ENCODE measurements at places on chromosomes 4 and X.

GRCh38 chr4:83605744-83606172 is 69.8 kb downstream of the GPAT3 start:
- no peak for DNase-seq

DNA sequence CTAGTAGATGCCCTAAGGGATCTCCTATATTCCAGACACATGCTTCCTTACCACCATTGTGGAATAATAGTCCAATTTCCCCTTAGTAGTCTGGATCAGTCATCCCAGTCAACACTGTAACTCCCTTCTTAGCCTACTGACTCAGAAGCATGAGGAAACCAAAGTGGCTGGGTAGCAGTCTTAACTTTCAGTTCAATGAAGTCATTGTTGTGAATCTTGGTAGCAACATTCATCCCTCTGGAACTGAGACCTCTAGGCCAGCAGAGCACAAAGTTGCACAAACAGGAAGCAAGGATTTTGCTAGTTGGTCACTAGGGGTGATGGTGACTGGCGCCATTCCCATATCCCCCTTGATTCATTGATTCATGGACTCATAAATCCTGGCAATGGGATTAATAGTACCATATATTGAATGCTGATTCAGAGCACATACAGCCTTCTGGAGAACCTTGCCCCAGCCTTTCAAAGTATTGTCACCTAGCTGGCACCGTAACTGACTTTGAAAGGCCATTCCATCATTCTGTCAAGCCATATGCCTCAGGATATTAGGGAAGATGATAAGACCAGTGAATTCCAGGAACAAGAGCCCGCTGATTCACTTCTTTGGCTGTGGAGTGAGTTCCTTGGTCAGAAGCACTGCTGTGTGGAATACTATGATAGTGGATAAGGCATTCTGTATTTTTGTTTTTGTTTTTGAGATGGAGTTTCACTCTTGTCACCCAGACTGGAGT is 19.7 kb upstream of the GPAT3 start:
- no peak for DNase-seq

DNA sequence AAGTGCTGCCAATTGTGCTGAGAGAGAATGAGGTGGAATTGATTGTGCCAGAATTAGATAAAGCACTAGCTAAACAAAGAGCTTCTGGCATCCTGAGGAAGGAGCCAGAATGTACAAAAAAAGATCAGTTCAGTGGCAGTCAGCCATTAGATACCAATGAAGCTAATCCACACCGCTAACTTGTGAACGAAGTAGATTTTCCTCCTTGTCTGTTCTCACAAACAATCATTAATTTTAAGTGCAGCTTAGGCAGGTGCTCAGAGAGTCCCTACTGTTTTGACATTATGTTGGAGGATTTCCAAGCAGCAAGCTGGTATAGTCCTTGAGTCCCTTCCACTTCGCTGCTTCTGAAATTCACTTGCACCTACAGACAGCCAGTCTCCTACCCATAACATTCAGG is 617.4 kb downstream of the CENPC start:
- no peak for DNase-seq

DNA sequence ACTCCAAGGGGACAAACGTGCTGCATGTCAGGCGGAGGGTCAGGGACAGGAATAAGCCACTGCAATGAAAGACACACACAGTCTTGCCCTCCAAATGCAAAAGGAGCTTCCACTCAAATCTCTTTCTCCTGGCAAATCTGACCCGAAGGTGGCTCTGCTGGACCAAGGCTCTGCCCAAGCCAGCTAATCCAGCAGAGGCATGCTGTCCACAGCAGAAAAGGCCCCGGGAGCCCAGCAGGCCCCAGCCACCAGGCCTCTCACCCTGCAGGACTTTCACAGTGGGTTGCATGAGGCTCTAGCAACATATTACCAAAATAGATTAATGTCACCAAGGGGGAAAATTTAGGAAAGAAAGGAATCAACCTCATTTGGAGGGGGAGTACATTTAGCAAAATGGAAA is 628.6 kb downstream of the BCOR start:
- DNase-seq = no peak

DNA sequence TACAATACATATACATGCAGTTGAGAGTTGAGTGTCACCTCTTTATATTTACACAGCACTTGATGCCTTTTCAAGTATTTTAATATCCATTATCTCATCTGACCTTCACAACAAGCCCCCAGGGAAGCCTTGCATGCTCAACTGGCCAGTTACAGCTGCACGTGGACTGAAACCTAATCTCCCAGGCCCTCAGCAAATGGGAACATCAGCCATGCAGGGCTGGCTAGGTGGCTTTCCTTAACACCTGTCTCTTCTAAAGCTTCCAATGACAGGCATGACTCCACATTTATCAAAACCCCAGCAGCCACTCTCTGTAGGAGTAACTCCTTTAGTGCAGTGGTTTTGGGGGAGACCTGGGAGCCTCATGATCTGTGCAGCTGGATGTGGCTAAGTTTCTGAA is 56.4 kb downstream of the PHKA2 start:
- no peak for DNase-seq

GRCh38 chrX:34810916-34811315 is 131.7 kb upstream of the FAM47B start:
- DNase-seq = no peak

- DNase-seq = no peak
These were observed 789.3 kb downstream of the IL1RAPL1 start for GRCh38 chrX:29376584-29376983.

DNA sequence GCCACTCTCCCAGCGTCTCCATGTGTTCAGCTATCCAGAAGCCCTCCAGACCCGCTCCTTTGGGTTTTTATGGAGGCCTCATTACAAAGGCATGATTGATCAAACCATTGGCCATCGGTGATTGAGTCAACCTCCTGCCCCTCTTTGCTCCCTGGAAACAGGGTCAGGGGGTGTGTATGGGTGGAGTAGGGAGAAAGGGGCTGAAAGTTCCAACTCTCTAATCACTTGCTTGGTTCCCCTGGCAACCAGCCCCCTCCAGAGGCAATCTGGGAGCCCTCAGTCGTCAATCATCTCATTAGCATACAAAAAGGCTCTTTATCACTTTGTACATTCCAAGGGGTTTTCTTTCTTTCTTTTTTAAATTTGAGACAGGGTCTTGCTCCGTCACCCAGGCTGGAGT is 2.3 kb downstream of the TRIM2 start:
- DNase-seq = no peak

GRCh38 chr4:7324651-7325121 is 110.0 kb downstream of the PSAPL1 start:
- no peak for DNase-seq

GRCh38 chr4:99736846-99737245 is 79.2 kb upstream of the C4orf54 start:
- DNase-seq = no peak

GRCh38 chr4:40186665-40187014 is 10.2 kb upstream of the RHOH start:
- DNase-seq = no peak

DNA sequence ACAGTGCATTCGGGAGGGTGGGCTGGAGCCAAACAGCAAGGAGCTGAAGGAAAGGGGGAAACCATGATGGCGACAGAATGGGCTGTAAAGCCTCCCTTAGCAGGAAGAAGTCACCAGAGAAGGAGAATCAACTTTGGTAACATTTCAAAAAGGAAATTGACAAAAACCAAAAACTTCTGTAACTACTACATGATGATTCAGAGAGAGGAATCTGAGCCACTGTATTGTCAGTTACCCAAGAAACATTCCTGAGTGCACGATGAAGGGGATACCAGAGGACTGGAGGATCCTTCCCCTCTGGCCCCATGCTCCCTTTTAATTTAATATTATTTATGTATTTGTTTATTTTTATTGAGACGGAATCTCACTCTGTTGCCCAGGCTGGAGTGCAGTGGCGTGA is 26.3 kb downstream of the PDHA1 start:
- no peak for DNase-seq

- DNase-seq = no peak
These were observed 70.9 kb upstream of the ARHGEF9 start for GRCh38 chrX:63855896-63856295.

DNA sequence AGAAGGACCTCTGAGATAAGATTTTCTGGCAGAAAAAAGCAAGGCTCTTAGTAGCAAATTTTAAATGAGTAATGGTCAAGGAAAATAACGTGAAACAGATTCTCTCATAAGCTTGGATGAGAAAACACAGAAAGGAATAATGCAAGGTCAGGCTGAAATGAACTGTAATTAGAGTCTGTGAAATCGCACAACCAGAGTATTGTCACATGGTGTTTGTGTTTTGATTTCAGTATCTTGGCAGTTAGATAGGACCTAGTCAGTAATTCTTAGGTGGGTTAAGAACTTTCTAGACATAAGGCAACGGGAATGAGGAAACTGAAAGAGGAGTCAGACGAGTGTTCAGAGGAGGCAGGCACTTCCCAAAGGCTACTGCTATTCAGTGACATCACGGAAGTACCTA is 34.6 kb downstream of the LIMCH1 start:
- DNase-seq = no peak

DNA sequence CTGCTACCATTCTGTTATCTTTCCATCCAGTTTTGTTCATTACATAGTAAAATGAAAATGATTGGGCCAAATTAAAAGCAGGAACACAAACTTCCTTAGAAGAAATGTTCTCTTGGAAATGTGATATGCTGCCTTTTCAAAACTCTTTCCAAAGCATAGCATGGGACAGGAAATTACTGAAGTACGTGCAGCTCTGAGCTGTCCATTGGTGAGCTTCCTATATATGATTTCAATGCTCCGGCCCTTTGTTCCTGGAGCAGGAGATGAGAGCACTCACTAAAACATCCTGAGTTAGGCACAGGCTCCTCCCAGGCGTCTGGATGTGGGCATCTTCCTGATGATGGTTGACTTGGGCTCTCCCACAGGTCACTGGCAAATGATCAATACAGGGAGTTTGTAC is 33.0 kb upstream of the ANXA3 start:
- DNase-seq = no peak

GRCh38 chrX:51568586-51568985 is 50.1 kb downstream of the CENPVL3 start:
- no peak for DNase-seq

DNA sequence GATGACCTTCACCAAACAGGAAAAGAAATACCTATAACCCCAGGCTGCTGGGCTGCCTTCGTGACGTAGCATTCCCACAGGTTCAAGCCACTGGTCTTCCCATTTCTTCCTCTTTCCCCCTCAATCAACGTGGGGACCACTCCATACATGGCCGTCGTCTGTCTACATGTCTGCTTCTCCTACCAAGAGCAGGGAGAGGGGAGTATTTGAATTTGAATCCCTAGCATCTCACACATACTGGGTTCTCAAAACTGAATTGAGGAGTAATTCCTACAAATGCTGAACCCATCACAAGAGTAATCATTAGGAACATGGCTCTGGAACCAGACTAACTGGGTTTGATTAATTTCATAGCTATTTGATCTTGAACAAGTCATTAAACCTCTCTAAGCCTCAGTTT is 17.3 kb downstream of the GPC3 start:
- DNase-seq = no peak

DNA sequence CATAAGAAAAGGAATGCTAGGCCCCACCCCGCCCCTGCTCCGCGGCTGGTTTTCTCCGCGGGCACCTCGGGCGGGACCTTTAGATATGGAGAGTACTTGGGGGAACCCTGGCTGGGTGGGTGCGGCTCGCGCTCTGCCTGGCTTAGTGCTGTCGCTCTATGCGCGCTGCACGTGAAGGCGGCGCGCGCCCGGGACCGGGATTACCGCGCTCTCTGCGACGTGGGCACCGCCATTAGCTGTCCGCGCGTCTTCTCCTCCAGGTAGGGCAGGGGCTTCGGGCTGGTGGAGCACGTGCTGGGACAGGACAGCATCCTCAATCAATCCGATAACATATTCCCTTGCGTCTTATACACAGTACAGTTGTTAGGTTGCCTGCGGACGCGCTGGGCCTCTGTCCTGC is 56.0 kb downstream of the MAGEB10 start:
- DNase-seq = no peak

GRCh38 chr4:141802333-141802732 is 165.9 kb downstream of the IL15 start:
- no peak for DNase-seq

GRCh38 chrX:153867671-153868070 is 18.3 kb downstream of the L1CAM start:
- no peak for DNase-seq

DNA sequence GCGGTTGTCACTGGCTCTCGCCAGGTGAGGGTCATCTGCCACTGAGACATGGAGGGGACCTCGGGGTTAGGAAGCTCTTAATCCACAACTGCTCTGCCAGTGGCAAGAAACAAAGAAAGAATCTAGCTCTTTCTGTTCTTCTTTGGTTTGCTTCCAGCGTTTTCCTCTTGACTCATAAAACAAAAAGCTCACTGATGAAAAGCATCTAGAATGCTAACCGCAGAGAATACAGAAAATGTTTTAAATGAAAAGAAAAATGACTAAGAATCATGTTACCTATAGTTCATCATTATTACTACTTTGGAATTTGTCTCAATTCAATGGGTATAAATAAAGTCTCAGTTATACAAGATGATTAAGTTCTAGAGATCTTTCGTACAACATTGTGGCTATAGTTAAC is 274.8 kb upstream of the TENM3 start:
- DNase-seq = no peak

- DNase-seq = no peak
These were observed 12.2 kb upstream of the PARM1 start for GRCh38 chr4:74920704-74921103.

- DNase-seq = no peak
These were observed 119.3 kb upstream of the CLNK start for GRCh38 chr4:10803713-10804343.

DNA sequence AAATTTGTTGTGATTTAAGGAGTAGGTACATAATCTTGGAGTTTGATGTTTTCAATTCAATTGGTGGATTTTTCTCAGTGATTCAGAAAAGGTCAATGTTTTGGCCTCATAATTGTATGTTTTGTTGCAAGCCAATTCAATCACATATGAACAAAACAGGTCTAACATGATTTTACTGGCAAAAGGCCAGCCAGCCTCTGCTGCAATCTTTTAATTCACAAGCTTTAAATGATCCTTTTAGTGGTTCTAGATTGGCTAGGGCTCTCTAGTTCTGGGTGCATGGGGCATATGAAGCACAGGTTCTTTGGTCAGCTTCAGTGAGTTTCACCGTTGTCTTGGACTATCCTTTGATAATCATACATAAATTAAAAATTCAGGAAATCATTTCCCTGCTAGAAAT is 19.2 kb upstream of the SLC6A14 start:
- no peak for DNase-seq

DNA sequence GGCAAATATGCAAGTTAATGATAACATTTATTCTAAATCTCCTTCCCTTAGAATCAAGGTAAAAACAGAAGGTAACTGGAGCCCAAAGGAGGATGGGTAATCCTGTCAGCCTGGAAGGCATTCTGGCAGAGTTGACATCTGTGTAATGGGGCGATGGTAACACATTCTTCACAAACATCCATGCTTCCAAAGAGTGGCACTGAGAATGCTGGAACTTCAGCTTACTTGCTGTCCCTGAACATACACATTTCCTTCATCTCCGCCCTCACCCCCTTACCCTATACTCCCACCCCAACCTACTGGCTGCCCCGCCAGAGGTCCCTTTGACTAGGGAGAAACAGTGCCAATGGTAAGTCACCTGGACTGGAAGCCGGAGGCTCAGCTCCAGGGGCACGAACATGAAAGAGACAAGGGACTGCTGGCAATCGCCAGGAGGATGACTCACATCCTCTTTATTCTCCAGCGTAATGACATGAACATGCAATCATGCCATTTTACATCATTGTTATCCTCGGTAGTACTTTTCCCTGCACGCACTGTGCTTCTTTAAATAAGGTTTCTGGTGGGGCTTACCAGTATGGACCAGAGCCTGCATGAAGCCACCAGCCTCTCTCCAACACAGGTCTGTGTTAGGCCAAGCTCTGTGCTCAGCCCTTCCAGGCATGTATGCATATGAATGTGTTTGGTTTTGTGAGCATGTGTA is 694.2 kb upstream of the TENM3 start:
- DNase-seq = no peak
